Stimulated activated CD4-positive, alpha-beta T cell treated with anti-CD3 and anti-CD28 coated beads, Interleukin-1b, Interleukin-23, amount 100 ng/mL, for 1 hour (primary cell): ENCODE measurements at places on chromosomes 1 and 21.

DNA sequence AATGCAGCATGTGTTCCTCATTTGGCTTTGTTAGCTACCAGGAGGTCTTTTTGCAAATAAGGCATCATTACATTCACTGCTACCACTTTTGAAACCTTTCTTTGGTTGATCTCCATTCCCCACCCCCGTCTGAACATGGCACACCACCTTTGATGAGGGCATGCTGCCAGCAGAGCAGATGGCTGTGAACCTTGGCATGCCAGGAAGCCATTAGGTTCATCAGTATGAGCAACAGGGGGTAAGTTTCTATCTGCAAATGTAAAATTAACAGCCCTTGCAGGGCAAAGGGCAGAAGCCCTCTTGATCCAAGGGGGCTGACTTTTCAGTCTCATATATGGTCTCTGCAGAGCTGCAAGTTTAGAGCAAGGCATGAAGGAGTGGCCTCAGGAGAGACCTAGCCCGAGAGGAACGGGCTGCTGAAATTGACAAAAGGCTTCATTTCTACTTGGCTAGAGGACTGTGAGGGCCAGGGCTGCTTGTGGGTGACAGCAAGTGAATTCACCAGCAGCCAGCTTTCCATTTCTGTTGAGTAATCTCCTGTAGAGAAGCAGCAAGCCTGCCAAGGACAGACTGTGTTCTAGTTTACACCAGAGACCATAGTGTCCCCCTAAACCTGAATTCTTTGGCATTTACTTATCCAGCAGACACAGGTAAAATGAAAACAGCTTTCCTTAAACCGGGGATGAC lies 127.9 kb downstream of the ZNF326 start:
- DNase-seq = no peak

GRCh38 chr1:244171241-244171985 lies 120.3 kb downstream of the ZBTB18 start:
- no peak for DNase-seq

DNA sequence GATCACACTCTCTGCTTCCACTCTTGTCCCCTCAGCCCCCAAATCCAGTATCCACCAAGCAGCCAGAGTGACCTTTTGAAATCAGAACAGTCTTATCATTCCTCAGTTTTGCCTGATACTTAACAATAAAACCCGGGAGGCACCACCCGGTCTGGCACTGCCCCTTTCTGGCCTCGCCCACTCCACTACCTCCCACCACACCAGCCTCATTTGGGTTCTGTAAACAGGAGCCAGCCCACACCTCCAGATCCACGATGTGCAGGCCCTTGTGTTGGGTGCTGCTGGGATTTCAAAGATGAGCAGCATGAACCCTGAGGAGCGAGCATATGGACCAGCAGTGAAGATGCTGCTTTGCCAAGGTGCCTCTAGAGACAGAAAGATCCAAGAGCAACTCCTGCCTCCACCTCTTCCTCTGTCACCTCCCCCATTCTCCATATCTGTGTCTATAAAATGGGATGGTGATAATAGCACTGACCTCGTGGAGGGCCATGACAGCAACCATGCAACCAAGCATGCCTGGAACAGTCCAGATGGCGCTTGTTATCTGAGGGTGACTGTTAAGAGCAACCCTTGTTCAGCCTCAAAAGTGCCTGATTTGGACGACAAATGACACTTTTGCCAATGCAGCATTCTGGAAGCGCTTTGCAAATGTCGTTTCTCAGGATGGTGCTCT lies 136.0 kb downstream of the IGSF21 start:
- DNase-seq = no peak

- DNase-seq = no peak
Measured at GRCh38 chr1:157269656-157270375, 131.6 kb upstream of the ETV3 start.

DNA sequence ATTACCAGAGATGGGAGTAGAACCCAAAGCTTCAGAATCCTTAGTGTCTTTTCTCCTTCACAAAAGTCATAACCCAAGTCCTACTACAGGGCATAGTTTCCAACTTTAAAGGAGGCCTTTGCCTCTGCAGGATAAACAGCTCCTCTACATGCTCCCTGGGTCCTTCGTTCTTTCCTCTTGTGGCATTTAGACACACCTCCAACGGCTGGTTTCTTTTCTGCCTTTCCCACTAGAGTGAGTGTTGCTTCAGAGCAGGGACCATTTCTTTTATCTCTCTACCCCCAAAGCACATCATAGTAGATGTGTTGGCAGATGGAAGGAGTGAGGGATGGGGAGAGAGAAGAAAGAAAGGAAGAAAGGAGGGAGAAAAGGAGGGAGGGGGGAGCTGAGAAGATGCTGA lies 144.7 kb upstream of the SPATA6 start:
- no peak for DNase-seq

DNA sequence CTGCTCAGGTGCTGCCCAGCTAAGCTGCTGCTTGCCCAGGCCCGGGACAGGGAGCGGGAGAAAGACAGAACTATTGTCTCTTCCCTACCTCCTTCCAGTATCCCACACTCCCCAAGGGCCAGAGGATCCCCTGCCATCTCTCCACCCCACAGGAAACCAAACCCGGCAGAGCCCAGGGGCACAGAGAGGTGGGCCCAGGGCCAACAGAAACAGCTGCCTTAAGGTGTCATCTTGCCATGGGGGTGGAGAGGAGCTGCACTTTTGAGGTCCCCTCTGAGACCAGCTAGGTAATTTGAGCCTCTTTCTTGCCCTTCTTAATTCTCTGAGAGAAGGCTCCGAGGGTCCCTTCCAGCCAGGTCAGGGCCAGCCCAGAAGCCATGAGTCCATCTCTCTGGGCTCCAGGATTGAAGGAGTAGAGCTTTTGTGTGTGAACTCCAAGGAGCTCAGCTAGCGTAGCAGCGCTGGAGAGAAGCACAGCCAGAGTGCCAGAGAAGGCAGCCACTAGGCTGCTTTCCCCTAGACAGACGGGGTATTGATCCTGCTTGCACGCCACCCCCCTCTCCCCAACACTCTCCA lies 9.7 kb upstream of the GPR61 start:
- no peak for DNase-seq

DNA sequence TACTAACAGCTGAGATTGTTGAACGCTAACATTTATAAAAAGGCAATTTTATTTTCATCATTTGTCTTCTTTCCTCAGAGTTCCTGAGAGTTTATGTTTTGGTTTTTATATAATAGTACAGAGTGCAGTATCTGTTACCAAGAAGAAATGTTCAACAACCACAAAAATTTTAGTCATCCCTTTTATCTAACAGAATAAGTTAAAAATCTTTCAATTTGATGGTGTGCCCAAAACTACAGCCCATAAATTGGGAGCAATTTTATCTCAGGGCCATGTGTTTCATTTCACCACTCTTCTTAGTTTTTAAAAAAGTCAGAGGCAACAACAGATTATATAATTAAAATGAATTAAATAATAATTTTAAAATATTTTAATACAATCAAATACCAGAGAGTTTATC lies 37.1 kb downstream of the NEXN start:
- no peak for DNase-seq
